ENCODE measurements at places on chromosomes 7 and 10. TPM values are rescaled to one million over a fixed set of nuclear protein-coding genes. Genes with fewer than 3 reads are reported as not detected.

GRCh38 chr10:62047228-62047892, 145.9 kb downstream of the ARID5B start:
- no peak for DNase-seq

GRCh38 chr7:44980393-44981034, 1.7 kb upstream of the MYO1G start:
- DNase-seq, result peak; percentile 53

- DNase-seq, result no peak
These were observed 383.2 kb downstream of the TCERG1L start for GRCh38 chr10:130928306-130928705.

SHH gene
- 16.4 TPM for polyA plus RNA-seq

GRCh38 chr10:6786579-6787031, 206.5 kb upstream of the PRKCQ start:
- no peak for DNase-seq

H2BK1 gene
- not detected for polyA plus RNA-seq

DNA sequence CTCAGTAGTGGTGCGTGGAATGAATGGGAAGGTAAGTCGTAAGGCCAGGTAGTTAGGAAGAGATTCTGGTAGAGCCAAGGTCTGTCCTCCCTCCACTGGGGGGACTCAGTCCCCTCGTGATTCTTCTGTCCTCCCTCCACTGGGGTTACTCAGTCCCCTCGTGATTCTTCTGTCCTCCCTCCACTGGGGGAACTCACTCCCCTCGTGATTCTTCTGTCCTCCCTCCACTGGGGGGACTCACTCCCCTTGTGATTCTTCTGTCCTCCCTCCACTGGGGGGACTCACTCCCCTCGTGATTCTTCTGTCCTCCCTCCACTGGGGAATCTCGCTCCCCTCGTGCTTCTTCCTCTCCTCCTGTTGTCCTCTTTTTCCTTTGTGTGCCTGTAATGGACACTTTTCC, 125.1 kb downstream of the CELF2 start:
- no peak for DNase-seq

- peak; percentile 90 for DNase-seq
These were observed at the start of gene ITPRIP for GRCh38 chr10:104337985-104338735. ITPRIP (minus strand) TSS chr10:104338465; CDS start chr10:104316051, 22,414 bp downstream.

DNA sequence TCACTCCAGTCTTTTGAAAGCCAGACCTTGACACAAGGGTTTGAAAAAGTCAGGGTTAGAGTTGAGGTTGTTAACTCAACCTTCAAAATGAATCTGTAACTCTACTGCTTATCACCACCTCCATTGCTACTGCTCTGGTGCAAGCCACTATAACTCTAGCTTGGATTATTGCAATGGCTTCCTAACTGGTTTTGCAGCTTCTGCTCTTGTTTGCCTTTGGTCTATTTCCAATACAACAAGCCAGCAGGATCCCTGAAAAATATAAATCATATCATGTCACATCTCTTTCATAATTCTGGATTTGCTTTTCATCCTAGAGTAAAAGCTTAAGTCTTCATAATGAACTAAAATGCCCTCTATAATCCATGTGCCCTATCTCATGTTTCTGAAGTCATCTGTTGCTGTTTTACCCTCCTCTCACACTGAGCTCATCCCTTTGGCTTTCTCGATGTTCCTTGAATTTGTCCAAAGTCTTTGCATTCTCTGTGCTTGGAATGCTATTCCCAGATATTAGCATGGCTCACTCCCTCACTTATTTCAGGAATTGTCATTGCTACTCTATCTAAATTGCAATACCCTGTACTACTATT, 10.9 kb downstream of the TAS2R60 start:
- no peak for DNase-seq

- DNase-seq, result no peak
These were observed 18.8 kb downstream of the SLK start for GRCh38 chr10:103985726-103986125.

DNA sequence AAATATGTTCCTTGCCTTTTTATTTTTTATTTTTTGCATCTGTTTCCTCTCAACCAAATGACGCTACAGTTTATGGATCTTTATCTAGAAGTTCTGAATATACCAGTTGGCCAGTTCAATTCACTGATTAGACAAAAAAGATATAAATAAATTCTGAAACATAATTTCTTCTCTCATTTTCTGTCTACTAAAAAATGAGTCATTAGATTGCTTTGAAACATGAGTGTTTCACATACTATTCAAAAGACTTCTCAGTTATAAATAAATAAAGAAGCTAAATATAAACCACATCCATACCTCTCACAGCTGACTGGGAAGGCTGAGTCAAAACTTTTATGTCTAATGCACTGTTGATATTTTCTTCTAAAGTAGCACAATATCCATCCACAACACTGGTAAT, 97.6 kb upstream of the GPR22 start:
- DNase-seq, result no peak

WNT8B gene
- polyA plus RNA-seq, result 0.09 TPM

- no peak for DNase-seq
These were observed 57.0 kb upstream of the GLCCI1 start for GRCh38 chr7:7911369-7912123.

GRCh38 chr7:27083646-27084045, 12.2 kb downstream of the HOXA1 start:
- DNase-seq, result no peak

GRCh38 chr7:27359181-27360125, 116.9 kb downstream of the EVX1 start:
- no peak for DNase-seq

DNA sequence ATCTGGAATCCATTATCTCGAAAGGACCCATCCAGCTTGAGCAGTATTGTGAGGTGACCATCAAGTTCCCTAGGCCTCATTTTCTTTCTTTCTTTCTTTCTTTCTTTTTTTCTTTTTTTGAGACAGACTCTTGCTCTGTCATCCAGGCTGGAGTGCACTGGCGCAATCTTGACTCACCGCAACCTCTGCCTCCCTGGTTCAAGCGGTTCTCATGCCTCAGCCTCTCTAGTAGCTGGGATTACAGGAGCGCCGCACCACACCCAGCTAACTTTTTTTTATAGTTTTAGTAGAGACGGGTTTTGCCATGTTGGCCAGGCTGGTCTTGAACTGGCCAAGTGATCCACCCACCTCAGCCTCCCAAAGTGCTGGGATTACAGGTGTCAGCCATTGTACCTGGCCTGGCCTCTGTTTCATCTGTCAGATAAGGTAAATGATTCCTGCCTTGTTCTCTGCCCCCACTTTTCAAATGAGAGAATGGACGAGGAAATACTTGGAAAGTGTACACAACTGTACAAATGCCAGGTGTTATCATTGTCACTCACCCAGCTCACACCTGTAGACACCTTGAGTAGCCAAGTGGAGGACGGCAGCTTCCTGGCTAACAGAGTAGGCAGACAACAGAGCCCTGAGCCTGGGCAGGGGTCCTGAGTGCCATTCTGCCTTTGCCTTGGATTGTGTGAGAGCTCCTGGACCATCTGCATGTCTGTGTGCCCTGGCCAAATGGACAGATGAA, 54.1 kb downstream of the HK1 start:
- no peak for DNase-seq

- DNase-seq, result no peak
These were observed 70.0 kb downstream of the CABCOCO1 start for GRCh38 chr10:61732629-61733278.
